ENCODE measurements at places on chromosomes 6 and 20. TPM values are rescaled to one million over a fixed set of nuclear protein-coding genes. Genes with fewer than 3 reads are reported as not detected.

- no peak for DNase-seq
Observed at GRCh38 chr6:145727817-145728388, 7.4 kb downstream of the EPM2A start.

GRCh38 chr20:8357703-8358102, 225.6 kb downstream of the PLCB1 start:
- no peak for DNase-seq

GRCh38 chr6:87378947-87379346, 28.8 kb upstream of the CFAP206 start:
- no peak for DNase-seq

DNA sequence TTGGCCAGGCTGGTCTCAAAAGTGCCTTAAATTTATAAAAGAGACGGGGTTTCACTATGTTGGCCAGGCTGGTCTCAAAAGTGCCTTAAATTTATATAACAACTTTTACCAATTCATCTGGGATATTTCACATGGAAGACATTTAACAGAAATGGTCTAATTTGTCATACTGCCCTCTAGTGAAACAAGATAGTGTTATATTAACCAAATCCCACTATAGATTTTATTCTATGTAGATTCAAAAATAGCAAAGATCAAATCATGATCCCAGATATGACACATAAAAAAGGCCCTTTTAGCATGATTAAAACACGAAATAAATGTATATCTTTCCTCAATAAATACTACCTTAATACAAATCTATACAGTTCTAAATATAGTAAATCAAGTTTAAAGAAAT, 102.8 kb upstream of the TFAP2D start:
- DNase-seq = no peak

DNA sequence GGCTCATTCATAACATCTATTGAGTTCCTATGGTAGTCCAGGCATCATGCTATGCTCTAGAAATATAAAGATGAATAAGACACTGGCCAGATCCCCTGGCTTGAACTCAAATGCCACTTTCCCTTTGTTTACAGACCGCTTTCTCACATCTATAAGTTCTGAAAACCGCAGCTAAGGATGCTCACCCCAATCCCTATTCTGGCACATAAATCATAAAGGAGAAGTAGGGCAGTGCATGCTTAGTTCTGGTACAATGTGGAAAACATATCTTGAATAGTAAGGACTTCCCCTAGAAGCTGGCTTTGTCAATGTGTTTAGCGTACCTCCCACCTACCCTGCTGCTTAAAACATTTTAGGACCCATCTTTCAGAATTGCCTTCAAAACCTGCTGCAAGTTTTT, 26.4 kb downstream of the MRS2 start:
- DNase-seq = no peak

GRCh38 chr20:14337400-14338171, at the start of gene FLRT3:
FLRT3 (minus strand) TSS chr20:14337612; CDS start chr20:14327506, 10,106 bp downstream.
- DNase-seq = peak; percentile 88

GRCh38 chr6:165031502-165031901, 277.9 kb downstream of the C6orf118 start:
- DNase-seq = no peak

DNA sequence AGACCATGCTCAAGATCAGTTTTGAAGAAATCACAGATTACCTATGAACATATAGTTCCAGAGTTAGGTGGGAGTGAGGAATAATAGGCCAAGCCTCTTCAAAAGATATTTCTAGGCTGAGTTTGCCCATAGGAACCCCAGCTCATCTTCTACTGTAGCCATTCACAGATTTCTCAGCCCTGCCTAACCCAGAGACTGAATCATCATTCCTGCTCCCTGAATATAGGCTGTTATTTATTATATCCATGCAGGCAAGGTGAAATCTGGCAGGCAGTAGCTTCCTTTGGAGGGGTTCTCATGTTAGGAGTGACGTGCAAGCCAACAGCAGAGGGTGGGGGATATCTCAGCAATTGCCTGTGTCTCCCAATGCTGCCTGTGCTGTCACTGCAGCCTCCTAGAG, 25.6 kb upstream of the ADGRF4 start:
- DNase-seq = no peak

DNA sequence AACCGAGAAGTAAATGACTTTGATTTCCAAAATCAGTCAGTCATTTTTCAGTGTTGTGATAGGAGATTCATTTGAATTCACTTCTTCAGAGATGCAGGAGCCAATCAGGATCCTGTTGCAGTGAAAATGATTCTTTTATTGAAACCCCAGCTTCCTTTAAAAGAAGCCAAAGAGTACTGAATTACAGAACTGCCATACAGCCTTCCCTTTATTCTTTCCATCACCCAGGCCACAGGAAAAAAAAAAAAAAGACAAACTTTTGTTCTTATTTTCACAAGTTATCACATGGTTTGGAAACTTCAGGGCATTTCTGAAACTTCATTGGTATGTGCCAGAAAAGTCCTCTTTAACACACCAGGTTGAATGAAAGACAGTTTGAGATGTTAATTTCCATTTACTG, 1.8 kb upstream of the CARMIL1 start:
- DNase-seq = no peak

DNA sequence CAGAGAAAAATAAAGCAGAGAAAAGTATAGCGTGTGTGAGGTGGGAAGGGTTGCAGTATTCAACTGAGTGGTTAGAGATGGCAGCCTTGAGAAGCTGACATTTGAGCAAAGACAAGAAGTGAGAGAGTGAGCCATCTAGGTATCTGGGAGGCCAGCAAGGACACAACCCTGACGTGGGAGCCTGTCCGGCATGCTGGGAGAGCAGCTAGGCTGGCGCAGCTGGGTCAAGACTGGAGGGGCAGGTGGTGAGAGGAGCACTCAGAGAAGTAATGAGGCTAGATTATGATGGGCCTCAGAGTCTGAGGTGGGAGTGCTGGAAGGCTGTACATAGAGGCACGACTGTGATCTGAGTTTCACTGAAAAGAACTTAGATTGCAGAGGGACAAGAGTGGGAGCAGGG, 12.9 kb downstream of the TTPAL start:
- DNase-seq = no peak

GRCh38 chr20:38812709-38813573, 7.4 kb downstream of the PPP1R16B start:
- no peak for DNase-seq

GRCh38 chr6:147204843-147205311, 660 bp downstream of the STXBP5 start:
- DNase-seq = no peak

- DNase-seq = no peak
Observed at GRCh38 chr6:167583412-167583811, 243.3 kb upstream of the AFDN start.

DNA sequence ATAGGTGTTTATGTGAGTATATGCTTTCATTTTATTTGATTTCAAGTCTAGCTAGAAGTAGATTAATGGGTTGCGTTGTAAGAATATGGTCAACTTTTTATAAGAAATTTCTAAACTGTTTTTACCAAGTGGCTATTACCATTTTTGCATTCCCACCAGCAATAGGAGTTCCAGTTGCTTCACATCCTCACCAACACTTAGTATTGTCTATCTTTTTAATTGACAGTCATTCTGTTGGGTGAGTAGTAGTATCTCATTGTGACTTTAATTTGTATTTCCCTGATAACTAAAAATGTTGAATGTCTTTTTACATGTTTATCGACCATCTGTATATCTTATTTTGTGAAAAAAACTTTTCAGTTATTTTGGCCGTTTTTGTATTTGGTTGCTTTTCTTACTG, 135.3 kb downstream of the AKAP7 start:
- no peak for DNase-seq

GRCh38 chr6:79453558-79454042, 83.6 kb downstream of the LCA5 start:
- DNase-seq = no peak

- DNase-seq = no peak
Observed at GRCh38 chr20:52031563-52032303, 159.8 kb downstream of the ZFP64 start.

DNA sequence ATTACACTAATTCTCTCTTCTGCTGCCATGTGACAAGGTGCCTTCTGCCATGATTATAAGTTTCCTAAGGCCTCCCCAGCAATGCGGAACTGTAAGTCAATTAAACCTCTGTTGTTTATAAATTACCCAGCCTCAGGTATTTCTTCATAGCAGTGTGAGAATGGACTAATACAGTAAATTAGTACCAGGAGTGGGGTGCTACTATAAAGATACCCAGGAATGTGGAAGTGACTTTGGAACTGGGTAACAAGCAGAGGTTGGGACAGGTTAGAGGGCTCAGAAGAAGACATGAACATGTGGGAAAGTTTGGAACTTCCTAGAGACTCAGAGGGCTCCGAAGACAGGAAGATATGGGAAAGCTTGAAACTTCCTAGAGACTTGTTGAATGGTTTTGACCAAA, 34.8 kb downstream of the MICA start:
- DNase-seq = no peak

- no peak for DNase-seq
Observed at GRCh38 chr6:74093361-74093760, 397.4 kb downstream of the CD109 start.

GRCh38 chr6:65627015-65627414, 80.0 kb downstream of the EYS start:
- no peak for DNase-seq

DNA sequence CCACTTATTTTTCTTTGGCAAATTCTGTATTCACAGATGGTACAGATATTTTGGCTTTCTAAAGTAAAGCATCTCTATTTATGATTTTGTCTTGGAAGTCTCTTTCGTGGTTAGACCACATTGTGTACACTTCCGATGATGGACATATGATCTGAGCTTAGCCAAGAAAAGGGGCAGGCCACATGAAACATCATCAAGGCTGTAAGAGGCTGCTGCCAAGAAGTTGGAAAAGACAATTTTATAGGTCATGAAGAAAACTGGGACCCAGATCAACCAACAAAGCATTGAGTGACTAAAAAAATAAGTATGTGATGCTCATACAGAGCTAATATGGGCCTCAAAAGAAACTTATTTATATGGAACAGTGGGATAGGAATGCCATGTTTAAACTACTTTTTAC, 266.4 kb downstream of the HAO1 start:
- no peak for DNase-seq

- DNase-seq = no peak
Observed at GRCh38 chr20:7866285-7866684, 74.0 kb downstream of the HAO1 start.

GRCh38 chr6:113428702-113429101, 428.4 kb upstream of the MARCKS start:
- DNase-seq = no peak

DNA sequence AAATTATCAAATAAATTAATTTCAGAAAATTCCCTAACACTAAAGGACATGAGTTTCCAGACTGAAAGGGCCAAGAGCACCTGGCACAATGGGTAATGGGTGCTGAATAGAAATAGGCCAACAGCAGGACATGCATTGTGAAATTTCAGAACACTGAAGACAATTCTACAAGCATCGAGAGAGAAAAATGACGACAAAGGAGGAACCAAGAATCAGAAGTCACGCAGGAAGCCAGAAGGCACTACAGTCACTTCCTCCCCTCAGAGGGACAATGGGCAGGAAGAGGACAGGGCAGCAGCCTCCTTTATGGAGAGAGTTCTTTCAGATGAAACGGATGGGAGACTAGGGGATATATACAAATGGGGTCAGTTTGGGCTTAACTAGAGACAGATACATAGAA, 29.6 kb downstream of the PCNA start:
- no peak for DNase-seq

DNA sequence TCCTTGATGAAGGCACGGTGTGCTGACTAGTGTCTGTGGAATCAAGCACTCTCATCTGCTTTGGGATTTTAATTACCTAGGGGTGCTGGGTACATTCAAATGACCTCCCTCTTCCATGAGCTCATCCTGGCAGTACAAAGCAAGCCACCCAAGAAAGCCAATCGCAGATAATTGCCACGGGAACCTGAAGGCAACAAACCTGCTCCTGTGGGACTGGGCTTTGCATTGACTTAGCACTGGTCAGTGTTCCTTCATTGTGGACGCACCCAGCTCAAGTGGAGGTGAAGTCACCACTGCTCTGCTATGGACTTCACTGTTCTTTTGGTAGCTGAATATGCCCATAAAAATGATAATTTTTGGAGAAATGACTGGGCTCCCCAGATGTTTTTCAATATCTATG, 261.6 kb upstream of the FERMT1 start:
- DNase-seq = no peak

GRCh38 chr20:57751411-57751810, 41.6 kb upstream of the PMEPA1 start:
- DNase-seq = peak; percentile 25

DNA sequence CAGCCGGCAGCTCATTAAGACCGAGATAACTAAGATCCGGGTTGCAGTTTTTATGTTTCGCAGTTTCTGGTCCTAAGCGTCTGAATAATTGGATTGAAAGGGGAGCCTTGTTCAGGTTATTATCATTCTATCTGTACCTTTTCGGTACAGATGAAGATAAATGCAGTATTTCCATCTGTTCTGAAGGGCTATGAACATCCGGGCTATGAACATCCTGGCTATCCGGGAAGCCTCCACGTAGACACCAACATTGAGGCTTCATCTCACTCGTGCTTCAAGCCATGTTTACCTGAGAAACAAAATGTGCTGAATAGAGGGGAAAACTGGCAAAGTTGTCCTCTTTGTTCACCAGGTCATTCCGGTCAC, 399 bp upstream of the REPS1 start:
- DNase-seq = no peak

DNA sequence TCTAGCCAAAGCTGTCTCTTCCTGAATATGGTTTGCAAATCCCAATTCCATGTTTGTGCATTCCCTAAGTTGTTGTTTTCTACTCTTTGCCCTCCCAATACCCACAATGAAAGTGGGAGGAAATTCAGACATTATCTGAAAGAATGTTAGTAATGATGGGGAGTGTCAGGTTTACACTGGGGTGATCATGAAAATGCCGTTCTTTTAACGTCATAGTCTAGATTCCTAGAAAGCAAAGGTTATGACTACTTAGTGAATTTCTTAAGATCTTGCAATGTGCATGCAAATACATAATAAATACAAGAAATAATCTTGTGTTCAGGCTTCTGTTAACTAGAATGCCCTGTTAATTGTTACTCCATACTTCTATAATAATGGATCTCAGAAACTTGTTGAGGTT, 101.0 kb downstream of the LCA5 start:
- DNase-seq = no peak

GRCh38 chr6:105598264-105598663, 195.4 kb upstream of the PREP start:
- DNase-seq = no peak

- DNase-seq = no peak
Observed at GRCh38 chr6:14375930-14376329, 258.4 kb downstream of the CD83 start.

GRCh38 chr6:19327241-19327640, 509.9 kb upstream of the ID4 start:
- no peak for DNase-seq

PRSS16 gene
- total RNA-seq = not detected

IRF4 gene
- total RNA-seq = 0.68 TPM

MYCT1 gene
- 9.7 TPM for total RNA-seq

KCNK16 gene
- not detected for total RNA-seq

DEFB132 gene
- not detected for total RNA-seq

CTCFL gene
- not detected for total RNA-seq

HCK gene
- 8.6 TPM for total RNA-seq

KIF25 gene
- not detected for total RNA-seq

PDE10A gene
- total RNA-seq = 19.5 TPM

DLK2 gene
- total RNA-seq = not detected
